ENCODE measurements at places on chromosomes 2 and 18.

DNA sequence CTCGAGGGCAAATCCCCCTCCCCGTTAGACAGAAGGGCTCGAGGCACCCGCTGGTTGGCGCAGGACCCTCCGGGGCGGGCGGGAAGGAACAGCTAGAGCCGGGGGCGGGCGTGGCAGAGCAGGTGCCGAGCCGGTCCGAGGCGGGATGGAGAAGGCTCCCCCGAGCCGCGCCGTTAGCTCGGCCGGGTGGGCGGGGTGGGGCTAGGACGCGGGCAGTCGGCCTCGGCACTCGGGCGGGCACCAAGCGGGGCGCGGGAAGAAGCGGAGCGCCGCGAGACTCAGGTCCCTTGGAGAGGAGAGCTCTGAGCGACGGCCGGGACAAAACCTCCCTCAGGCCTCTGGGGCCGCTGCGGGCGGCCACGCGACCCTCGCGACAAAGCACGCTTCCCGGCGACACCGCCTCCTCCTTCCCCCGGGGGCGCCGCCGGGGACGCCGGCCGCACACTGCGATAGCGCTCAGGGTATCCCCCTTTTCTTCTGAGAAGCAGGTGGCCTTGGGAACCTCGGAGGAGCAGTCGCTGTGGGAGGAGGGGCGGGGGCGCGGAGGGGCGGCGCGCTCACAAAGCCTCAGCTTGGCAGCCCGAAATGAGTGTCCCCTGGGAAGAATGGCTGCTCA lies 721 bp downstream of the FHOD3 start:
- no peak for DNase-seq

- no peak for DNase-seq
Measured at GRCh38 chr2:221969087-221969829, 329.5 kb downstream of the PAX3 start.

DNA sequence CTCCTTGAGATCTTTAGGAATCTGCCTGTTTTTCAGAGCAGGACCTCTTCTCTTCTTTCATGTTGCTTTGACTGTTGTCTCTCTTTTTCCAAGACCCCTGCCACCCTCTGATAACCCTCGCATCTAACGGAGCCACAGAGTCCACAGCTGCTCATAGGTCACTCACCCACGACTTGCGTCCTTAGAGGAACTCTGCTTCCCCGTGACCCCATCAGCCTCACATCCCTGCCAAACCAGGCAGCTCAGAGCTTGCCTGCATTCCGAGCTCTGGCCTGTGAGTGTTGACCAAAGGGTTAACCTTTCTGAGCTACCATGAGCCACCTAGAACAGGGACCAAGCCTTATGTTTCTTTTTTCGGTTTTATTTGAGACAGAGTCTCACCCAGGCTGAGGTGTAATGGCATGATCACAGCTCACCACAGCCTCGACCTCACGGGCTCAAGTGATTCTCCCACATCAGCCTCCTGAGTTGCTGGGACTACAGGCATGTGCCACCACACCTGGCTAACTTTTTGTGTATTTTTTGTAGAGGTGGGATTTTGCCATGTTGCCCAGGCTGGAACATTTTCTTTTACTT lies 36.4 kb downstream of the CABLES1 start:
- no peak for DNase-seq

DNA sequence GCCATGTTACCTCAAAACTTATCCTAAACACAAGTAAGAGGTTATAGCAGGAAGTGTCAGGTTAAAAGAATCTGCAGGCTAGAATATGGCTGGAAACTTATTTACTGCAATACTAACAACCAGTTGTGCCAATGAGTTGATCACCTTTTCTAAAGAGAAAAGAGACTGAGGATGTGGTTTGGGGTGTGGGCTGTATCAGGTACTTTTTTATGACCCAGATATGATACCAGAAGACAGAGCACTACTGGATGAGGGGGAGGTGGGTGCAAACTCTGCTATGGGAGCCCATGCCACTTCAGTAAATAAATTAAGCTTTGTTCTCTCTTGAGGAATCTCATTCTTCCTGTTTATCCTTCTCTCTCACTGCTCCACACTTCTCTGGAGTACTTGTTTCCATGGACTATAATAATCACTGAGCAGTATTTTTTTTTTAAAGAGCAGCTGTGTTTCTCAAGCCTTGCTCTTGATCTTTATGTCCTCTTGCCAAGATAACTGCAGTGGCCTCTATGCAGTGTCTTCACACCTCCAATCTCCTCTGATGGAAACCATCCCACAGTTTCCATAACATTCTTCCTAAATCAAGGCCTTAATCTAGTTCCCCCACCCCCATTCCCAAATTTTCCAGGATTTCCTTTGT lies 51.2 kb upstream of the NOSTRIN start:
- DNase-seq, result no peak

DNA sequence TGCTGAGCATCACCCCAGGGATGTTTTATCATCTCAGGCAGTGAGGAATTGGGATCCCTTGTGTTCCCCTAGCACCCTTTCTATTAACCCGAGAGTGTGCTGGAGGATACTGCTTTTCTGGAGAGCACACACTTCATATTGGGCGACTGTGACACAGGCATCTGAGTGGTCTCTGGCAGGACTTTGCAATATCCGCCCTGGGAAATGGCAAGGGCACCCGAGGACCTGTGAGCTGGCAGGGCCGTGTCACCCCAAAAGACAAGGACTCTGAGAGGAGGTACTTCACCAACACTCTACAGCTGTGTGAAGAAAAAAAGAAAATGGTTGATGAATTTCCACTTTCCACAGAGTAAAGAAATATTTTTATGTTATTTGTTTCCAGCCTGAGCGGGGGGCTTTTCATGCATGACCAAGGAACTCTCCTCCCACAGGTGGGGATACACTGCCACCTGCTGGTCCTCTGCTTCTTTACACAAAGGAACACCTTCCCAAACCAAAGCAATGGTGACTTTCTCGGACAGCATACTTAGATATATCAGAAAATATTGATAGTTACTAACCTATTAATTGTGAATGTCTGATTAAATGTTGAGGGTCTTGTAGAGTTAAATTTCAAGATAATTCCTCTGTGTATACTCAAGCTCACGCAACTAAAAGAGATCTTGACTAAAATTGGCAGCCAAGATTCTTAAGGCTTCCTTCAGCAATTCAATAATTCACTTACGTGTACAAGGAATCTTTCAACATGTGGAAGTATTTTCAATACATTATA lies 45.9 kb upstream of the REG3G start:
- DNase-seq, result no peak

- no peak for DNase-seq
Measured at GRCh38 chr2:58447586-58447985, 206.5 kb upstream of the FANCL start.

DNA sequence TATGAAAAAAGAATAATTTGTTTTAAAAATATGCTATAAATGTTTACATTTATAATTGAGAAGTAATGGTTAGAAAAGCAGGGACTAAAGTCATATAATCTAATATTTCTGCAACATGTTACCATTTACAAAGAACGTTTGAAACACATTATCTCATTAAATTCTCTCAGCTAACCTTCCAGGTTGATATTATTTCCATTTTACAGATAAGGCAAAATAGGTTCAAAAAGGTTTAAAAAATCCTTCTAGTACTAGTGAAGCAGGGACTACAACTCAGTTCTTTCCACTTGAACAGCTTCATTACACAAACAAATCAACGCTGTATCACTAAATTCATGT lies 875 bp downstream of the FASTKD1 start:
- DNase-seq, result no peak

- DNase-seq, result no peak
Measured at GRCh38 chr2:100051253-100051652, 91.1 kb downstream of the AFF3 start.

GRCh38 chr18:38453880-38454279 lies 888.3 kb upstream of the CELF4 start:
- no peak for DNase-seq

DNA sequence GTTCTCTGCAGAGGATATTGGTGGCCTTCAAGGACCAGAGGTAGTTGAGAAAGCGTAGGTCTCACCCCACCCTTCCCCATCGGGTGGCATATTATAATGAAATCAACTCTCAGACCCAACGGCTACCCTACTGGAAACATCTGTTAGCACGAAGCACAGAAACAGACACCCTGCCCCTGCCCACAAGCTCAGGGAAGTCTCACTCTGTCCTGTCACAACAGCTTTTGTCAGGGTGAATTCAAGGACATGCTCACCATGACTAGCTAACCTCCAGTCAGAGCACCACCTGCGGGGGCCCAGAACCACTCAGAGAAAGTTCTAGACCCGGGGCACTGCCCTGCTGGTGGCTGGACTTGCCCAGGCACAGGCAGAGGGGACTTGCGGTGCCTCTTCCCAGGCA lies 3.5 kb upstream of the B3GNT7 start:
- no peak for DNase-seq

GRCh38 chr2:43328832-43329231 lies 102.4 kb upstream of the ZFP36L2 start:
- DNase-seq, result no peak

DNA sequence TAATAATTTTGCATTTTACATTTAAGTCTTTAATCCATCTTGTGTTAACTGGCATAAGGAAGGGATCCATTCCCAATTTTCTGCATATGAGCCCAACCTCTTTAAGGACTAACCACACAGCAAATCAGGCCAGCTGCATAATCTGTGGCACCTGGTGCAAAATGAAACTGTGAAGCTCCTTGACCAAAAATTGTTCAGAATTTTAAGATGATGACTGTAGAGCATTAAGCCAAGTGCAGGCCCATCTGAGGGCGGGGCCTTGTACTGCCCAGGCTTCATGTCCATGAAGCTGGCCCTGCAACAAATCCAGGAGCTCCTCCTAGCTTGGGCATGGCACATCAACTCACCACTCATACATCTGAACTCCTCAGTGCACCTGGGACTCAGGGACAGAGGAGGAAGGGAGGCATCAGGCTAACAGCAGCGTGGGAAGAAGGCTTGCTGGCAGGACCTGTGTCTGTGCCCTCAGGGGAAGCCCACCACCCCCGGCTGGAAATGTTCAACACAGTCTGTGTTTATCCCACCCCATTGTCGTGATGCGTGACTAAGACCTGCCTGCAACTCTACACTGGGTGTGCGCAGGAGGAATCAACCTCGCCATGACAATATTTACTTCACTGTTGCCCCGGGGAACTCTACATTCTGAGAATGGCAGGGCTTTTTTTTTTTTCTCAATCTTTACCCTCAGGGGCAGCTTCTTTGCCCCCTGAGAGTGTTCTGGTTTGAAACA lies 128.9 kb upstream of the SIX2 start:
- DNase-seq, result no peak

GRCh38 chr2:122532481-122532880 lies 777.0 kb downstream of the TSN start:
- DNase-seq, result no peak

- no peak for DNase-seq
Measured at GRCh38 chr2:27071990-27072830, 756 bp upstream of the OST4 start.

DNA sequence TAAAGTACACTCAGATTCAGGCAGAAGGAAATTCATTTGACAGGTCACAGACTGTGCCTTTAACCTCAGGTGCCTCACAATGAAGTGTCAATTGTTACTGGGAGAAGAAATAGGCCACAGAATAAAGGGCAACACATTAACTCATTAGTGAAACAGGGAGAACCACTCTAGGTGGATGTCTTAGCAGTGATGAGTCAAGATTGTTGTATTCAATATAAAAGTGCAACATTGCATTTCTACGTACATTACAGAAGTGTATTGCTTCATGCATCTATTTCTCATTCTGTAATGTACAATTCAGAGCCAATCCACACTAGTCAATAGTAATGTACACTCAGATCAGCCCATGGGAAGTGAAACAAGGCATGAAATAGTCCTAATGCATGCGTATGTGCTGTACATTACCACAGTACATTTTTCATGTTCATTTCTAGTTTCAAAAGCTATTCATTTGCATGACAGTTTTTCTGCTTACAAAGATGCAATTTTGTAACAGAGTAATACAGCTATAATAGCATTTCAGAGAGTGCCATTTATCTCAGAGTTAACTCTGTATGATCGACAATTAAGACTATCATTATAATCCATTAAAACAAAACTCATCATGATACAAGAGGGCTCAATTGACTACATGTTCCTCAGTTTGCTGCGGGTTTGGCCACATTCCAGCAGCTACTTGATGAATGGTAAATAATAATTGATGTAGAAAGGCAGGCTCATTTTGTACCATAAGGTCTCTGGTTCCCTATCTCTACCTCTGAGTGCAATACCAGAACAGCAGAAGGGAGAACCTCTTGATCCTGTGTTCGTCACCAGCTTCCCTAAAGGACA lies 12.2 kb upstream of the ARL5A start:
- DNase-seq, result no peak

- no peak for DNase-seq
Measured at GRCh38 chr18:13500869-13501542, 225.4 kb downstream of the FAM210A start.

- DNase-seq, result no peak
Measured at GRCh38 chr18:72411261-72411660, 132.9 kb downstream of the CBLN2 start.

GRCh38 chr18:78696698-78697435 lies 282.8 kb upstream of the SALL3 start:
- no peak for DNase-seq

- no peak for DNase-seq
Measured at GRCh38 chr2:238345297-238345968, 25.1 kb downstream of the TRAF3IP1 start.

GRCh38 chr18:54995421-54996143 lies 36.3 kb upstream of the CCDC68 start:
- no peak for DNase-seq

- DNase-seq, result no peak
Measured at GRCh38 chr18:6732952-6733351, 3.4 kb downstream of the ARHGAP28 start.

- no peak for DNase-seq
Measured at GRCh38 chr2:114569166-114569565, 126.7 kb downstream of the DPP10 start.

All from activated CD4-positive, alpha-beta T cell treated with anti-CD3 and anti-CD28 coated beads, Interleukin-2, amount 50 U/mL, for 4 hours (primary cell).